ENCODE measurements at places on chromosomes 5 and 9. TPM values are rescaled to one million over a fixed set of nuclear protein-coding genes. Genes with fewer than 3 reads are reported as not detected.

- H3K4me1 ChIP-seq: no peaks in the 10 kb centered on the region
- H3K27me3 ChIP-seq: no peaks in the 10 kb centered on the region
- no peak for DNase-seq
- no peak overlapping the region for H3K4me3 ChIP-seq
- H3K27ac ChIP-seq: no peak overlapping the region
These were observed 49.0 kb downstream of the FOXI1 start for GRCh38 chr5:170154744-170155143.

DNA sequence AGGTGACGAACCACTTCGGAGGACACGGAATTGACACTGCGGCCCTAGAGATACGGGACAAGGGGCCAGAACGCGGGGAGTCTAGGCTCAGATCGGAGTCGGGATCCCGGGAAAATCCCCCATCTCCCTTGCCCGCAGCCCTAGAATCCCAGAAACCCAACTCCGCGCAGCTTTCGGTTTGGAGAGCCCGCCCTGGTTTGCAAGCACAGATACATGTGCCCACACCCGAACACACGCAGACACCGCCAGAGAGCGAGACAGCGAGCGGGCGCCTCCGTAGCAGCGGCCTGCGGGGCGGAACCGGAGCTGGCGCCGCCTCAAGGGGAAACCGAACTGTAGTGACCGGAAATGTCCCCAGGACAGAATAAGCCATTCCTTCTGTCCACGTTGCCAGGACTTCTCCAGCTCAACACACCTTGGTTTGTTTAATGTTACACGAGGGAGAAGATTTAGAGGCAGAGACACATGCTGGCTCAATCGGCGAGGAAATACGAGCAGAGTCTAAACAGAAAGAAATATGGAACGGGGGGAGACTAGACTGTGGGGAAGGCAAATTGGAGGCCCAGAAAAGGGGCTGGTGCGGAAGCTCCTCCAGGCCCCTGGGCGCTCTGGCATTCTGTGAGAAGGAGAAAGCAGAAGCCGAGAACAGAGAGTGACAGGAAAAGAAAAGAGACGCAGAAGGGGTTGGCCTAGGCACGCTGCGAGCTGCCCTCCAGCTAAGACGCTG lies 2.9 kb upstream of the PAX5 start:
- DNase-seq: no peak
- H3K36me3 ChIP-seq: no peaks in the 10 kb centered on the region
- H3K4me1 ChIP-seq: peaks cover 39% of the 10 kb centered on the region

DNA sequence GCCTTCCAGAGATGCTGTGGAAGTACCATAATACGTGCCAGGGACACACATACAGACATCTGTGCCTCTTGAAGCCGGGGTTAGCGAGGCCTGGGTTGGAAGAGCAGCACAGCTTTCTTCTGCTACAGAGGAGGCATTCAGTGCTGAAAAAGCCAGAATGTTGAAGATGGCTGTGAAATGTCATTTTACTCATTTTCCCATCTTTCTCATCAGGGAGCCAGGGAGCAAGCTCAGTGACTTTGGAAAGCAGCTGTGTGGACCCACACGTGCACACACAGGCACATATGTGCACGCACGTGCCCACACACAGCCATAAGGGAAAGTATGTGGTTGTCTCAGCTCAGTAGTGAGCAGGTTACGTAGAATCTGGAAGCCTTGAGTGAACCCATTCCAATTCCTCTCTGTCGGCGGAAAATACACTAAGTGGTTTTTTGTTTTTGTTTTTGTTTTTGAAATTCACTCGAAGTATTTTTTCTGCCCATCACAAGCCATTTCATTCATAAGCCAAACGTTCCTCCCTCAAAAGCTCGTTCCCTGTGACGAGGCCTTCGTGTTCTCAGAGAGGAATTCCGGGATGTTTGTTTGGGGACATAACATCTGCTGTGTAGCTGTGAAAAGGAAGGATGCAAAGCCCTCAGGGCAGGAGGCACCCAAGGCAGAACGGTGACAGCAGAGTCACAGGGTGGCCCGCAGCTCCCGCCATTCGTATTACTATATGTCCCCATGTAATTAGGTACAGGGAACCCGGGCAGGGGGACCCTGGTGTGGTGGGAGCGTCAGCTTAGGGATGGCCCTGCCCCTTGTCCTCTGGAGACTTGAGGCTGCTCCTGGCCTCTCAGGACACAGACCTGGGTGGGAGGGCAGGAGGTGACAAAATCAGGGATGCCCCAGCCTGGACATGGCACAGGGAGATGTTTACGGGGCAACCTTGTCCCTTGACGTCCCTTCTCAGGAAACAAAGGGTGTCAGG lies 29.0 kb upstream of the ANKRD33B start:
- DNase-seq: no peak
- H3K4me1 ChIP-seq: peaks cover 21% of the 10 kb centered on the region
- no peaks in the 10 kb centered on the region for H3K27me3 ChIP-seq
- no peak overlapping the region for H3K4me3 ChIP-seq
- no peak overlapping the region for H3K27ac ChIP-seq

DNA sequence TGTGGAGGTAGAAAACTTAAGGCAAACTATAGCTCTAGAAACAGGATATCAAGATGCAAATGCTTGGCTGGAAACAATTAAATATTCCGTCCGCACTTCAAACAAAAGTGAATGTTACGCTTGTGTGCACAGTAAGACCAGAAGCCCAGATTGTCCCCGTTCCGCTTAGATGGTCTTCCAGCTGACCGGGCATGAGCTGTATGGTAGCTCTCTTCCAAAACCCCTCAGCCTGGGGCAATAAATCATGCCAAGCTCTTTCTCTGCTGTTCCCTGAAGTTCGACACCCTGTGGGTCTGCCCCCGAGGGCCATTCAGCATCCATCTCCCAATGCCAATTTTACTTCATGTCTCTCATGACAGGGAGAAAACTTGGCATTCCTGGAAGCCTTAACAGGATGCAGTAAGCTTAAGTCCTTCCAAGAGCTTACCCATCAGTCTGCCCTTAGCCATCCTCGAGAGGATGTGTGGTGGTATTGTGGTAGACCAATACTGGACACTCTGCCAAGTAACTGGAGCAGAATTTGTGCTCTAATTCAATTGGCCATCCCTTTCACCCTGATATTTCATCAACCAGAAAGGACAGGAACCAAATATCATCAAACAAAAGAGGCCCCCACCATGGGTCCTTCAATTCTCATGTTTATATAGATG lies 70.7 kb upstream of the RANBP6 start:
- no peaks in the 10 kb centered on the region for H3K36me3 ChIP-seq
- no peak overlapping the region for H3K27ac ChIP-seq
- H3K27me3 ChIP-seq: no peaks in the 10 kb centered on the region
- no peak overlapping the region for H3K4me3 ChIP-seq
- H3K4me1 ChIP-seq: no peaks in the 10 kb centered on the region

- peaks cover 26% of the 10 kb centered on the region for H3K4me1 ChIP-seq
- peak overlapping the region; percentile 41 for H3K4me3 ChIP-seq
- H3K36me3 ChIP-seq: no peaks in the 10 kb centered on the region
- peak overlapping the region; percentile 83 for H3K27ac ChIP-seq
- H3K27me3 ChIP-seq: peaks cover 69% of the 10 kb centered on the region
These were observed 1.0 kb upstream of the RXRA start for GRCh38 chr9:134325096-134325812.

DNA sequence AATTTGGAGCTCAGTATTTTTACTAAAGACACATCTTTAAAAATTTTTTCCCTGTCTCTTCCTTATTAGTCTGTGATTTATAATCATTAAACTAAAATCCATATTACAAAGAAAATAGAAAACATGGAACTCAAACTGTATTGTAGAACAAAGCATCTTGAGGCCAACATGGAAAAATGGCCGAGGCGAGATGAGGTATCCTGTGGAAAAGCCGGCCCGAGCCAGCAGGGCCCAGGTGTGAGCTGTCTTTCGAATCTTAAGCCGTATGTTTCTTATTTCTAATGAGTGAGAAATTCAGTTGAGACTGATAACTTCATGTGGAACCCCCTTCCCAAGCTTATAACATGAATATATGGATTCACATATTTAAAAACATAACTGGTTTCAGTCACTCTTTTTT lies 170.4 kb upstream of the OTULINL start:
- H3K36me3 ChIP-seq: peaks cover 7% of the 10 kb centered on the region
- no peak overlapping the region for H3K4me3 ChIP-seq
- H3K4me1 ChIP-seq: peaks cover 17% of the 10 kb centered on the region
- DNase-seq: no peak

Gene PAIP1
- total RNA-seq: 75.8 TPM

Gene PAM
- 22.1 TPM for total RNA-seq

Gene FAM78A
- 19.6 TPM for total RNA-seq

Gene HSPB3
- 0.94 TPM for total RNA-seq

Gene ZNF618
- 1.8 TPM for total RNA-seq

Gene MED27
- 31.0 TPM for total RNA-seq

All from thymus (tissue), 14 donors.